ENCODE measurements at places on chromosomes 3 and 15. TPM values are rescaled to one million over a fixed set of nuclear protein-coding genes. Genes with fewer than 3 reads are reported as not detected.

Gene CSTA
- total RNA-seq = 0.22 TPM

Gene SACM1L
- 24.4 TPM for total RNA-seq

Gene TERC
- total RNA-seq = 23.7 TPM

GRCh38 chr3:16060945-16061344, 113.5 kb upstream of the GALNT15 start:
- DNase-seq = no peak

DNA sequence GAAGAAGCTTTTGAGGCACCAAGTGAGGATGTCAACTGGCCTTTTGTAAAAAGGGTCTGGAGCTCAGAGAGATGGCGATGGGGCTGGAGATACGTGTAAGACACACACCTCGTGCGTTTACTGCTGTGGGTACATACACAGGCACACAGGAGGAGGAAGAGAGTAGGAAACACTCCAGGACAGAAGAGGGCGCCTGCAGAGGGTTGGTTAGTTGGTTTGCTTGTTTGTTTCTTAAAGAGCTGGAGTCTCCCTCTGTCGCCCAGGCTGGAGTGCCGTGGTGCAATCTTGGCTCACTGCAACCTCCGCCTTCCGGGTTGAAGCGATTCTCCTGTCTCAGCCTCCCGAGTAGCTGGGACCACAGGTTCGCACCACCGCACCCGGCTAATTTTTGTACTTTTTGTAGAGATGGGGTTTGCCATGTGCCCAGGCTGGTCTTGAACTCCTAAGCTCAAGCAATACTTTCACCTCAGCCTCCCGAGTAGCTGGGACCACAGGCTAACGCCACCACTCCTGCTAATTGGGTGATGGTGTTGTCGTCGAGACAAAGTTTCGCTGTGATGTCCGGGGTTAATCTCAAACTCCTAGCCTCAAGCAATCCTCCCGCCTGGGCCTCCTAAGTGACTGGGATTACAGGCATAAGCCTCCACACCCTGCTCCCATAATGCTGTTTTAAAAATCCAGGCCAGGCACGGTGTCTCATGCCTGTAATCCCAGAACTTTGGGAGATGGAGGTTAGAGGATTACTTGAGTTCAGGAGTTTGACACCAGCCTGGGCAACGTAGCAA, 1.3 kb upstream of the PRR20G start:
- no peak for DNase-seq

DNA sequence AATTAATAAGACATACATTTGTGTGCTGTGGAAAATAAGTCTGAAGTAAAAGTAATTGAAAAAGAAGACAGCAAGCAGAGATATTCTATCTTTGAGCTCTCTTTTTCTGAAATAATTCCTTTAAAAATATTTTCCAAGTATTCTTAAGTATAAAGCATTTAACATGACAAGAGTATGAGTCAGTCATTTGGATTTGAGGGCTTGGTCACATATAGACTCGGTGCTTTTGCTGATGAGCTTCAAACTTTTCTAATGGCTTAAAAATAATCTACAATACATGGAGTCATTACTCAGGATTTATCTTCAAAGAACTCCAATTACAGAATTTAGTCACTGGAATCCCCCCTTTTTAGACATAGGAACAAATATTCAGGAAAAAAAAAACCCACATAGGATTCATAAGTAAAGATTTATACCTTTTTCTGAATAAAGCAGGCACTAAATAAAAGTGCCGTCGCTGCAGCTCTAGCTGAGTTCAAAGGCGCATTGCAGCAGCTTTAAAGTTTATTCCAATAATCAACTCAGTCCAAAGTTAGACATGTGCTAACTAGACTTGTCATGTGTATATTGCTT, 147.5 kb downstream of the CTNNB1 start:
- no peak for DNase-seq

DNA sequence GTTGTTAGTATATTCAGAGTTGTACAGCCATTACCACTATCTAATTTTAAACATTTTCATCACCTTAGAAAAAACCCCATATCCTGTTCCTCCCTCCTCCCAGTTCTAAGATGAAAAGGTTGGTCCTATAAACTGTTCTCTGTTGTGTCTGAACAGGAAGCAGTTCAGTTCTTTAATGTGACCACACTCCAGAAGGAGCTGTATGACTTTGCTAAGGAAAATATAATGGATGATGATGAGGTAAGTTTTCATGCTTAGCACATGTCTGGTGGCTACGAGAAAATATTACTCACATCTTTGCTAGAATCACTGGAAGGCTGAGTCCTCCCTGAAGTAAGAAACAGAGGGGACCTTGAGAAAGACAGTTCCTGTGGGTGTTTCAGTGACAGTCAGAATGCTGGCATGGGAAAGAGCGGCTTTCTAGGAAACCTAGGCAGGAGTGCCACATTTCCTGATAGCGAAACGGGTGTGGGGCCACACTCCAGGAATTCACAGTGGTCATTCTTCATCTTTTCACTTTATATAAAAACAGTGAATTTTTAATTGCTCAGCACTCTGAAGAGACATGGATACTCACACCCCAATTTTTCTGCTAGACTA, 20.3 kb downstream of the CRTAP start:
- DNase-seq = no peak

DNA sequence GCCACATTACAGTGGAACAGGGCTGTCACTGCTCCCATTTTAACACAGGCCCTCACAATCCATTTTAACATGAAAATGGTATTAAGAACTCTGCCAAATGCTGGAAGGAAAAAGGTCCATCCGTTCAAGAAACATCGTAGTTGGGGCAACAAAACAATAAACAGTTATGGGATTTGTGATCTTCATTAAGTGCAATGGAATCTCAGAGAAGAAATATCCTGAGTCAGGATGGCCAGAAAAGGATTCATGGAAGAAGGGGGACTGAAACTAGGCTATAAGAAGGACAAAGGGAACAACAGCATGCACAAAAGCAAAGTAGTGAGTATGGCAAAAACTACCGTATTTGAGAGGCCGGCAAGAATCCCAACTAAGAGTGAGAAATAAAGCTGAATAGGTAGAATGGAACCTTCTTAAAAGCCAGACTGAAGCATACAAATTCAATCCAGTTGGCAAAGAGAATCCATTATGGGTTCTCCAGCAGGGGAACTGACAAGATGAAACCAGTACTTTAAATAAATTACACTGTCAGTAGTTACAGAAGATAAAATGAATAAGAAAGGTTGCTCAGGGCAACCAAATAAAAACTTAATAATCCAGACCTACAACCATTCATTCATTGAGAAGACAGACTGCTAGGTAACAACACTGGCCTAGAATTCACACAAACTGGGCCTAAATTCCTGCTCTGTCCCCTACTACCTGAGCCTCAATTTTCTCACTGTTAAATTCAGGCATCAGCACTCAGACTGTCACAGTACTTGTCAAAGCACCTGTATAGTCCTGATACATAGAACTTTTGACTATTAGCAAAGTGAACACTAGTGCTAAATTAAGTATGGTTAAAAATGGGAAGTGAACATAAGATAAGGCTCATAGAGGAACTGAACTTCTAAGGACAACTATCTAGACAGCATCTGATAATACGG, 6.3 kb downstream of the TBL1XR1 start:
- peak; percentile 91 for DNase-seq

GRCh38 chr15:66751579-66751978, 49.5 kb downstream of the SMAD6 start:
- no peak for DNase-seq

GRCh38 chr3:114830652-114831051, 316.4 kb downstream of the ZBTB20 start:
- DNase-seq = no peak

DNA sequence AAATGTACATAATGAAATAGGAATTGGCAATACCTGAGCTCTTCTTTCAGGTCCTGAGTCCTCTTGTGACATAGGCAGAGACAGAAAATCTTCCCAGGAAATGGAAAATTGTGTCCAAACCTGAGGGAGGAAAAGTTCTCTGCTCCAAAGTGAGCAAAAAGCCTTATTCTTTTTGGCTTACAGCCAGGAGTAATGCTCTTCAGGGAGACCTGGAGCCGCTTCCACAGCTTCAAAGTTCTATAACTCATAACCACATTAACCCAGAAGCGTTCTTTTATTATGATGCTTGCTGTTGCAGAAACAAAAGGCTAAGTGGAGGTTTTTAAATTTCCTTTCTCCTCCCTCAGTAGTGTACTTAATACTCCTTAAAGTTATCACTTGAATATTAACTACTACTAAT, 633 bp downstream of the IGSF10 start:
- DNase-seq = peak; percentile 74
